ENCODE measurements at places on chromosomes 12 and 14.

DNA sequence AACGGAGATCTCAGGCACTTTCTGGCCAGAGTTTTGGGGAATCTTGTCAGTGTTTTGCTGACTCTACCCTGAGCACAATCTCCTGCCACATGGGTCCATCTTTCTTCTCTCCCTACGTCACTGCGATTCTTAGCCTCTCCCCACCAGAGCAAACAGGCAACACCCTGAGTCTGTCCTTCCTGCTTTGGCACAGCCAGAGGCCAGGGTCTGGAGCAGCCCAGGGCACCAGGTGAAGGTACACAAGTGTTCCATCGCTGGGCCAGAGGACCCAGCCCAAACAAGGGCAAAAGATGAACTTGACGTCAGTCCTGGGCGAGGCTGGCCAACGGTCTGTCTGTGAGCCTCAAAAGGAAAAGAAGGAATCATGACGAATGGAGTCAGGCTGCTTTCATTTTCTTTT lies 12.7 kb upstream of the CCDC177 start:
- no peak for DNase-seq

DNA sequence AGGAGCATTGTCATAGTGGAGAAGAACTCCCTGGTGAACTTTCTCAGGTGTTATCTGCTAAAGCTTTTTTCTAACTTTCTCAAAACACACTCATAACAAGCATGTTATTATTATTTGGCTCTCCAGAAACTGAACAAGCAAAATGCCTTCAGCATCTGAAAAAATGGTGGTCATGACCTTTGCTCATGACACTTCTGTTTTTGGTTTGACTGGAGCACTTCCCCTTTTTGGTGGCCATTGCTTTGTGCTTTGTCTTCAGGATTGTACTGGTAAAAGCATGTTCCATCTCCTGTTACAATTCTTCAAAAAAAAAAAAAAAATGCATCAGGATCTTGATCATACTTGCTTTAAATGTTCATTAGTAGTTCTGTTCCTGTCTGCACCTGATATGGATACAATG lies 1241.6 kb upstream of the USP15 start:
- no peak for DNase-seq

DNA sequence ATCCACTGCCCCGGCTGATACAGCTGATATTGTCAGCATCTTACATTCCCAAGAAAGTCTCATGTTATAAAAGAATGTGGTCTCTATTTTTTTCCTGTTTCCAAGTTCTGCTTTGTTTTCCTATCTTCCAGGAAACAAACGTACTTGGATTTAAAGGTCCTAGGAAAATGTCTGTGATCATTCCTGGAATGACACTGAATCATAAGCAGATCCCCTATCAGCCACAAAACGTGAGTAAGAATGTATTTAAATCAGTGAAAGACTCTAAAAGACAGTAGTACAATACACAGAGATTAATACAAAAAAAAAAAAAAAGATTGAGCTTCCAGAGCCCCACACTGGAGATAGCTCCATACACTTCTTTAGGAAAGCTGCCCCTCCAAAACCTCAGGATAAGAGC lies 21.7 kb upstream of the TEAD4 start:
- DNase-seq = no peak

- no peak for DNase-seq
Observed at GRCh38 chr12:124682425-124683151, 115.2 kb upstream of the NCOR2 start.

DNA sequence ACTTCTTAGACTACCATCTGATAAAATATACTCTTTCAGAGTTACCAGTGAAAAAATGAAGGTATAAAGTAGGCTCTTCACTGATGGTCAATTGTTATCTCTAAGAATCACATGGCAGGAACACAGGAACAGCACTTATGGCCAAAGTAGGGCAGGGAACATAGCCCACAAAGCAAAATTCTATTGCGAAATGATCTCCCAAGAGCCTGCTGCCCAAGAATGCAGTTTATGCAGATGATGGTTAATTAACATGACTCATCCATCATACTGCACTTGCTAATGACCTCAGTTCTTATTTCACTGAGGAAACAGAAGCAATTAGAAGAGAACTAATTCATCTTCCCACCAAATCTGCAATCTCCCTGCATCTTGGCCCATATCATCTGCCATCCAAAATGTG lies 133.8 kb downstream of the SLC2A13 start:
- DNase-seq = no peak

DNA sequence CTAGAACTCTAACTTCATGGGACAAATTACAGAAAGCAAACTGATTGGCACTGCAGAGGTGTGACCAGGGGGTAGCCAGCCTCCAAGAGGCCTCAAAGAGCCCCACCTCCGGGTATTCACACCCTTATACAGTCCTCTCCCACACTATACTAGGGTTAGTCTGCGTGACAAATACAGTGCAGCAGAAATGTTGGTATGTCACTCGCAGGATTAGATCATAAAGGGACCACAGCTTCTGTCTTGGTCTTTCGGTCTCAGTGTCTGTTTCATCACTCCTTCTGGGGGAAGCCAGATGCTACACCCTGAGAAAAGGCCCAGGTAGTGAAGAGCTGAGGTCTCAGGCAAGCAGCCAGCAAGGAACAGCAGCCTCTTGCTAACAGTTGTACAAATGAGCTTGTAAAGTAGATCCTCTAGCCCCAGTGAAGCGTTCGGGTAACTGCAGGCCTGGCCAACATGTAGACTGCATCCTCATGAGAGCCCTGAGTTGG lies 68.9 kb upstream of the SAV1 start:
- DNase-seq = no peak

DNA sequence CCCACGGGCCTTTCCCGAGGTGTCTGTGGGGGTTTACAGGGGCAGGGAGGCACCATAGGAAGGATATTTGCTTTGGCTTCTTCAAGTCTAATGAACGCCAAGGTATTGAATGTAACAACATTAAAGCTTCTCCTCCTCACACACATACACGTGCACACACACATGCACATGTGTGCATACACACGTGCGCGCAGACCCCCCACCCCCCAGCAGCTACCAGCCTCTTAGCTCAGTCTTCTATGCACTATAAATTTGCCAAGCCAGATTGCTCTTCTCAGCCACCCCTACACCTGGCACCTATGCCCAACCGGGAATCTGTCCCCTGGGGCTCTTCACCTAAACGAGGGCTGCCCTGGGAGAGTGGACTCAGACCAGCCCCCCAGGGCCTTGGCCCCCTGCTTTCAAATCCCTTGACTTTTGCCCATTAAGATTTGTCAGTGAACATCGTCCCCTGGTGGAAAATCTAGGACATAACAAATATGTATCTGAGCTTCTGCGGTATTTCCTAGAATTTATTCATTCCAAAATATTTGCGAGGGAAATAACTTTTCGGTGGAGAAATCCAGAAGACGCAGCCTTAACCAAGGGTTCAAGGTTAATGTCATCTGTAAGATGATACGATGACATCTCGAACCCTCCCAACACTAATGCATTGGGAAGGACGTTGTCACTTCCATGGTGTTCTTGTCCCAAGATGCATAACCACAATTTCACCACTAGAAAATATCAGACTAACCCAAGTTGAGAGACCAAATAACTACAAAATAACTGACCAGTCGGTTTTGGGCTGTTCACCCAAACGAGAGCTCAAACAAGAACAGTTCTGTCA lies 330.4 kb downstream of the MED13L start:
- DNase-seq = no peak

GRCh38 chr14:71355324-71356201 lies 448.3 kb downstream of the PCNX1 start:
- DNase-seq = peak; percentile 79

DNA sequence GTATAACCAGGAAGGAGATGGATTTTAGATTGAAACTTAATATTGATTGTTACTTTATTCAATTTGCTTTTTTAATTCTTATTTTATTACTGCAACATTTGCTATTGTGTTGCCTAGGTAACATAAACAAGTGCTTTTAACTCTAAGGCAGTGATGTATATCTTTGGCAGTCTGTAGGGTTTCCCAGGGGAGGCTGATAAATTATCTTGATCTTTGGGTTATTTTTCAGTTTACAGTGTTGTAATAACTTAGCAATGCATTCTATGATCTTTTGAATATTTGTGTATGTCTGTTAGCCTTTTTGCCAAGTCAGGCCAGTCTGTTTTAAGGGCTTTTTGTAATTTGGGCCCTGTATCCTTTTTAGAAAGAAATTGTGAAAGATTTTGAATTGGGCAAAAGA lies 7.8 kb upstream of the DTD2 start:
- DNase-seq = no peak

GRCh38 chr14:92930737-92931602 lies 8.0 kb downstream of the CHGA start:
- DNase-seq = peak; percentile 32

GRCh38 chr12:97324471-97324870 lies 138.1 kb upstream of the RMST start:
- DNase-seq = no peak

GRCh38 chr12:98644433-98644711 lies 216 bp downstream of the IKBIP start:
- DNase-seq = peak; percentile 14

DNA sequence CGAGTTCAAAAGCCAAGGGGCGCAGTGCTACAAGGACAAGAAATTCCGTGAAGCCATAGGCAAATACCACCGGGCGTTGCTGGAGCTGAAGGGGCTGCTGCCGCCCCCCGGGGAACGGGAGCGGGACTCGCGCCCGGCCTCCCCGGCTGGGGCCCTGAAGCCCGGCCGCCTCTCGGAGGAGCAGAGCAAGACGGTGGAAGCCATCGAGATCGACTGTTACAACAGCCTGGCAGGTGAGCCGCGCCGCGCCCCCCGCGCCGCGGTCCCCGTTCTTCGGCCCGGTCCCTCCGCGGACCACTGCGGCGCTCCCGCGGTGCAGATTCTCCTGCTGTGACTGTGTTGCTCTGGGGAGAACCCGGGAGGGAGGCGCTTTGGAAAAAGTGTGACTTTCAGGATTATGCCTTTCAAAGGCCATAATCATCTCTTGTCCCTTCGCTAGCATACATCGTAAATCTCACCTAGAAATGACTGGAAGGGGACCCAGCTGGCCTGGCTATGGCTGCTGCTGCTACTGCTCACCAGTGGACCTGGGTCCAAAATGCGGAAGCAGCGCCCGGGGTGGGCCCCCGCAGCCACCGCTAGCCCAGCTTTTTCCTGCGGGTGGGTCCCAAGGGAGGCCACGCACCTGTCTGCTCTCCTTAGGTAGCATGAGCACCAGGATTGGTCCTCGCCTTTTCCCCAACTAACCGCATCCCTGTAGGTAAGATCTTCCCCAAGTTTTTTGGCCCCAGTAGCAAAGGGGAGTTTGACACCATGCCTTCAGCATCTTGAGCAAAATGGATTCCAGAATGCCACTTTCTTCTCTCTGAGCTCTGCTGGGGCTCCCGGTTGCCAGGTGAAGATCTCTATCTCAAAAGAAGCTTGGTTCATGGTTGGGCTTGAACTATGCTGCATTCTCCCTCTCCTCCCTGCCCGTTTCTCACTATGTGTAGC lies 853 bp downstream of the TTC9 start:
- no peak for DNase-seq

DNA sequence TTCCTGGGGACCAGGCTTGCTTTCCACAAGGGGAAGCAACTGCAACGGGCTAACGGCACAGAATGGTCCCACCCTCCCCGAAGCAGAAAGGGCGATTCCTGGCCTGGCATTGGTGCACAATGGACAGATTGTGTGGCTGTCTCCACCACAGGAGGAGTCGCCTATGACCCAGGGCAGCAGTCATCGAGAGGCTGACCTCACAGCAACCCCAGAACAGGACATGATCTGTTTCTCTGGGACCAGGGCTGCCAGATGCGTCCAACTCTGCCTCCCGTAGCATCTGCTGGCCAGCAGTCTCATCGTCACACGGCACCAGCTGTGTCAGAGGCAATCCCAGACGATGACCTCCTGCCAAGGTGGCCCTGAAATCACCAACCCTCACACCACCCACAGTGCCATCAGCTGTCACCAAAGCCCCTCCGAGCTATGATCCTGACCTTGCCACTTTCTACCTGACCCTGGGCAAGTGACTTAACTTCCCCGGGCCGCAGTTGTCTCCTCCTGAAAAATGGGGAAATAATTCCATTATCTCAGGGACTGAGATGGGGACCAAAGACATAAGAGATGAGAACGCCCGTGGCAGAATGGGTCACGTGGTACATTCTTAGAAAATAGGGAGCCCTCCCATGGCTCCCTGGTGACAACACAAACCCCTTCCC lies 86.7 kb downstream of the CHGA start:
- no peak for DNase-seq

DNA sequence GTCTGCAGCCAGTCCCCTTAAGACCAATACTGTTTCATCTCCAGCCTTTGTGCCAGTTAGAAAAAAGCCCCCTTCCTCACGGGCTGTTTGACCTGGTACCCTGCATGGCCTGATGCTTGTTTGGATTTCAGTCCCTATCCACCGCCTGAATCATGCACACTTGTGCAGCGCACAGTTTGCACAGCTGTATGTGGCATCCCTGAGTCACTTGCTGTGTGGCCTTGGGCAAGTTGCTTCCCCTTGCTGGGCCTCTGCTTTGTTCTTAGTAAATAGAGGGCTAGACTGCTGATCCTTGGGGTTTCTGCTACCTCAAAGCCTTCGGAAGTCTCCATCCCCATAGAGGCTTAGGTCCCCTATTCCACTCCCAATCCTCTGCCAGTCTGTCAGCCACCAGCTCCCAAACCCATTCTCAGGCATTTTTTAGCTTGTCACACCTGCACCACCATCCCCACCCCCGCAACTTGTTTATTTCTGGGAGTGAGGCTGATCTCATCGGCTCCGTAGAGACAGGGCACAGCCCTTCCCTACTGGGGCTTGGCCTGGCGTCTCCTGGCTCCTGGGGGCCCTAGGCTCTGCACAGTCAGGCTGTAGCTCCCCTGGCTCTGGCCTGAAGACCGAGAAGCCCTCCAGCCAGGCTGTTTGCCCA lies 8.8 kb downstream of the KRT80 start:
- DNase-seq = no peak

DNA sequence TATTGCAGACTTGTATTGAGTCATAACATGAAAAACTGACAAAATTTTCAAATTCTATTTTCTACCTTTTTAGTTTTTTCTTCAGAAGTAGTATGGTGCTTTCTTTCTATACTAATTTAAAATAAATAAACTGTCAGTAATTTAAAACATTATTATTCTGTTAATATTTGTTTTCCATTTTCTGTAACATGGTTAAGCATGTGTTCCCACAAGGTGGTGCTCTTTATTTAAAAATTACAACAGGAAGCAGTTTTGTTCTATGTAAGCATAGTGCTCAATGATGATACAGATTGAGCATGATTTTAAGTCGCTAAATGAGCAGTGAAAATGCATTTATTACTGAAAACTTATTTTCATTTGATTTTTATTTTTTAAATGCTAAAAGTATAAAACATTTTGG lies 114.6 kb downstream of the PPFIA2 start:
- DNase-seq = no peak

All from AG09319 (cell line).